H9 (cell line): ENCODE measurements at places on chromosomes 3 and 15. TPM values are rescaled to one million over a fixed set of nuclear protein-coding genes. Genes with fewer than 3 reads are reported as not detected.

SLC51A gene
- total RNA-seq = 5.6 and 6.5 TPM in 2 replicates

FGF12 gene
- total RNA-seq = 5.1 and 5.6 TPM in 2 replicates

ZNF774 gene
- total RNA-seq = 1.0 and 2.5 TPM in 2 replicates

A4GNT gene
- not detected in 2 replicates for total RNA-seq

NANOGP8 gene
- 88.4 and 91.5 TPM in 2 replicates for total RNA-seq

PPM1L gene
- 7.3 and 7.9 TPM in 2 replicates for total RNA-seq

ZNF502 gene
- not detected in 2 replicates for total RNA-seq

GOLGA8H gene
- 0.70 and 0.94 TPM in 2 replicates for total RNA-seq

NPAP1 gene
- 0.04 and 0.07 TPM in 2 replicates for total RNA-seq

LTK gene
- 0.31 TPM in 2 replicates for total RNA-seq
